ENCODE measurements at places on chromosomes 3 and 15.

DNA sequence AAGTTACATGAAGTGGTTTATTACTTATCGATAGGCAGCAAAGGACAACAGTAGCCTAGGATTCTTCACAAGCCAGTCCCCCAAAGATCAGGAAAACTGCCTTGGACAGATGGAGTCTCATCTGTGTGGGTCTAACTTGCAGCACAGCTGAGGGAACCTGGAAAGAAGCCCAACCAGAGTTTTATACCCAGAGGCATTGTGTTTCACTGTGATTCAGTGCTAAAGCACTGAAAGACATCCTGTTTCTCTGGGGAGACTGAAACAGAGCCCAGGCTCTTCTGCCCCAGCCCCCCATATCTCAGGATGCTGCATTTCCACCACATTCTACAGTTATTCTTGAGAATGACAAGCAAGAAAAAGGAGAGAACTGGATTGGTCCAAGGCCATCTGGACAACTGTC, 48.2 kb upstream of the PYDC2 start:
- DNase-seq = no peak

GRCh38 chr3:32217339-32217738, 21.1 kb upstream of the CMTM8 start:
- DNase-seq = no peak

DNA sequence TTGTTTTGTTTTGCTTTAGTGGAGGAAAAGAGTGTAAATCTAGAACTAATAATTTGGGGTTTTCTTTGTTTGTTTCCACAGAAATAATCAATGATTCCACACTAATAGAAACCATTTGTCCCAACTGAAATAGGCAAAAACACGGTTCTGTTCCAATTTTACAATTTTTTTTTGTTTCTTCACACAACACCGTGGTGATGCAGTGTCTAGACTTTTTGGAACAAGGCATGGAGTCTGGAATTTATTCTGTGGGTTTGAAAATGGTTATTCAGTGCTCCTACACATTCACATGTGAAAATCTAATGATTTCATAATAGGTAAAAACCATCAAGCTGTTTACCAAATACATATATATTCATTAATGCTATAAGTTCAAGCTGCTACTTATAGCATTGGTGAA, 629.0 kb upstream of the TGFBR2 start:
- DNase-seq = no peak

DNA sequence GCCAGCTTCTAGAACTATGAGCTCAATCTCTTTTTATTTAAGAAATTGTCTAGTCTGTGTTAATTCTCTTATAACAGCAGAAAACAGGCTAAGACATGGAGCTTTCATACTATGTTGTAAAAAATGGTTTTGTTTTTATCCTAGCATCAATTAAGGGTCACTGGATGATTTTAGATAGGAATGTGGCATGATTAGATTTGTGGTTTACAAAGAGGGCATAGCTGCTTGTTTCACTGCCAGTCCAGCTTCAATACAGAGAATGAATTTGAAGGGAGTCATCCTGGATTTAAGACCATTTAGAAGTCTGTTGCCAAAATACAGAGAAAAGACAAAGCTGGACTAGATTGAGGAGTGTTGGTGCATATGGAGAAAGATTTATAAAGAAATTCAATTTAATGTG, 532.6 kb upstream of the CCDC54 start:
- DNase-seq = no peak

DNA sequence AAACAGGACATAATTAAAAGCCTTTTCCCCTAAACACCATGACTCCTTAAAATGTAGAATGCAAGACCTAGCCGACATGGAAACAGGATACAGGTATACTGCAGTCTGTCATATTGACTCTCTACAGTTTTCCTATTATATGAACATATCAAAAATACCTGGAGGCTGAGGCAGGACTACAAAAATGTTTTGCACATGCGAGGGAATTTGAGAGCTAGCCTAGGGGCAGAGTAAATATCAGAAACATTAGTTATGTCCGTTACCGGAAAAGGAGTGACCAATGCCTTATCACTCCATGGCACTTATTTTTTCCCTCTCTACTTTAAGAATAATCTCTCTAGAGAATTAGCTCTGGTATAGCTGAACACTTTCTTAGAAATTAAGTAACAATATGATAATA, 732.3 kb downstream of the TUSC7 start:
- DNase-seq = no peak

GRCh38 chr3:179181993-179182551, 33.9 kb downstream of the PIK3CA start:
- no peak for DNase-seq

- DNase-seq = no peak
Observed at GRCh38 chr3:45302470-45302869, 76.4 kb upstream of the TMEM158 start.

DNA sequence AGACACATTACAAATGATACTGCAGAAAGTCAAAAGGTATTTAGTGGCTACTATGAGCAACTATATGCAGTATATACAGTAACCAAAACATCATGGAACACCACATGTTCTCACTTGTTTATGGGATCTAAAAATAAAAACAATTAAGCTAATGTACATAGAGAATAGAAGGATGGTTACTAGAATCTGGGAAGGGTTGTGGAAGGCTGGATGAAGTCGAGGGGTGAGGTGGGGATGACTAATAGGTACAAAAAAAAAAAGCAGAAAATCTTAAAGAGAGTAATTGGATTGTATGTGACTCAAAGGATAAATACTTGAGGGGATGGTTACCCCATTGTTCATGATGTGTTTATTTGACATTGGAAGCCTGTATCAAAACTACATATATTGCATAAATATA, 848.8 kb upstream of the GBE1 start:
- no peak for DNase-seq

- no peak for DNase-seq
Observed at GRCh38 chr15:79987969-79988368, 17.0 kb upstream of the BCL2A1 start.

DNA sequence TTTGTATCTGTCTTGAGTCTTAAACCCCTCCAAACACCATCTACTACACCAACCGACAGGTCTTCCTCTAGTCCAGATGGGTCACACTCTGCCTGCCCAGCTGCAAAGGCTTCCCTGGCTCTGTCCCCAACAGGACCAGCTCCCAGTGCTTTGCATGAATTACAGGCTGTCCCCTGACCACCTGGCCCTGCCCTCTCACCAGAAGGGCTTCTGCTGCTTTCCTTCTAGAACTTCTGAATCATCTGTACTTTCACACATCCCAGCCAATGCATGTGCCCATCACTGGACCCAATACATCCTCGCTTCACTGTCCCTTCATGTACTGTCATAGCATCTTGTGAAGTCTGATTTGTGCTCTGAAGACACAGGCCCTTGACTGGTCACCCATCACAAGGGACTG, 53.6 kb downstream of the HOMER2 start:
- DNase-seq = no peak

- DNase-seq = no peak
Observed at GRCh38 chr3:181292984-181293383, 303.4 kb upstream of the DNAJC19 start.

- no peak for DNase-seq
Observed at GRCh38 chr3:144270100-144270499, 298.5 kb downstream of the DIPK2A start.

DNA sequence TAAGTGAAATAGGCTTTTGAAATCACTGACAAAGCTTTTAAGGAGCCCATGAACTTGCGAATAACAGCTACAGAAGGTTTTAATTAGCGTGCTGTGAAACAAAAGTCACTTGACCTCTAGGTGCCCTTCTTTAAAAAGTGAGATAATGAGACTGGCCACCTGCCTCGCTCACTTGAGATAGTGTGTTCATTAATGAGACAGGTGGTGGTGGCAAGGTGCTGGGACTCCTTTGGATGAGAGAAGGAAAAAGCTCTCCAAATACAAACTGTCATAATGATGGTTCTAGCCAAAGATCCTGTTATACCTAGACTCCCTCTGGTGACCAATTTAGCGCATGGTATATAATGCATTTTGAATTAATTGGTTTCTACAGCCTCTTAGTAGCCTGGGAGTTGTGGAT, 22.7 kb upstream of the IREB2 start:
- DNase-seq = no peak

DNA sequence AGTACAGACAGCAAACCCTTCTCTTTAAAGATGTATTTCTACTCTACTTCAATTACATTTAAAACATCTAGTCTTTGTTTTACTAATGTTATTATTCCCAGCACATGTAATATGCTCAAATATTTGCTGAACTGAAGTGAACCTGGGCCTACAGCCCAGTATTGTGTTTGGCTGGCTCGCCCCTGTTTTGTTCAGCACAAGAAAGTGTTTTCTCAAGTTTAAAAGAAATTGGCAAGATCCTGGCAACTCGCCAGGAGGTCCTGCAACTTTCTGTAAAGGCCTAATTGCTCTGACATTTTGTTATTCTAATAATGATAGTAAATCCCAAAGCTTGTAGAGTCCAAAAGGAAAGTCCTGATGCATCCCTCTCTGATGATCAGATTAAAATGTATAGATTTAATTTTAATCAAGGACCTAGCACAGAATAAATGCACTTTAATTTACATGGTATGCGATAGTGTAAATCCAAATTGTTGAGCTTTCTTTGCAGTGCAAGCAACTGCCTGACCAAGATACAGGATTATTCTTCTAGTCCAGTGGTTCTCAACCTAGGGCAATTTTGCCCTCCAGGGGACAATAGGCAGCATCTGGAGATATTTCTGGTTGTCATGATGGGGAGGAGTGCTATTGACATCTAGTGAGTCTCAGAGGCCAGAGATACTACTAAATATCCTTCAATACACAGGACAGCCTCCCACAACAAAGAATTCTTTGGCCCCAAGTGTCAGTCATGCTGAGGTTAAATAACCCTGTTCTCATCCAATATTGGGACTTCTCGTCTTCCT, 35.7 kb upstream of the TMOD3 start:
- no peak for DNase-seq

GRCh38 chr15:55628369-55628730, 40.2 kb upstream of the PYGO1 start:
- no peak for DNase-seq

DNA sequence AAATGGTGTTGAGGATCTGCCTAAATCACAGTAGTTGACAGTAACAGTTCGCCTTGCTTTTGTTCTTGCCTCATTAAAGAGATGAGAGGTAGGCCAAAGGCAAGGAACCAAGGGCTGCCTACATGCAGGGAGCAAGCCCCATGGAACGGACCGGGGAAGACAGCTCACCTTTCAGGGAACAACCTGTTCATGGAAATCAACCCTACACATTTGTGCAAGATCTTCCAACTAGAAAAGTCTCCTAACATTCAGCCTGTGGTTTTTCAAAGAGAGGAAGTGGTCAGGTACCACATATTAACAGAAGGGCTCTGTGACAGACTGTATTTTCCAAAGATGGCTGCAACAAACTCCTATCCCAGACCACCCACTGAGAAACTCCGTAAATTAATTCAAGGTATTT, 1031.8 kb upstream of the NR2F2 start:
- no peak for DNase-seq

- no peak for DNase-seq
Observed at GRCh38 chr3:39446444-39446843, 21.0 kb upstream of the MOBP start.

DNA sequence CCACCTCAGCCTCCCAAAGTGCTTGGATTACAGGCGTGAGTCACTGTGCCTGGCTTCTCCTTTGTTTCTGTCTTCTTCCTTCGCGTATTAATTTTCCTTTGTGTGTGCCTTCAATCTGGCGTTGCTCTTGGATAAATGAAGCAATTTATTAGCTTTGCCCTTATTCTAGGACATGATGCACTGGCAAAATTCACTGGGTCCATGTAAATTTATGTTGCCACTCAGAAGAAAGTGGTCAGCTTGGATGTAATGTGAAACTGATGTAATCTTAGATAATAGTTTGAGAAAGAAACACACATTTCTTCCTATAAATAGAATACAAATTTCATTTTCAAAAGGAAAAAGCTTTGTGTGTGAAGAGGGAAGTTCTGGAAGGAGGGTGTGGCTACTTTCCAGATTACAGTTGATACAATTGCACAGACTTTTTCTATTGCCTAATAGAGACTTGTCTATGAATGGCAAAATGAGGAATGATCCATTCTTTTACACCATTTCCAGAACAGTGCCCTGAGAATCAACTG, 23.3 kb upstream of the ATP1B3 start:
- no peak for DNase-seq

DNA sequence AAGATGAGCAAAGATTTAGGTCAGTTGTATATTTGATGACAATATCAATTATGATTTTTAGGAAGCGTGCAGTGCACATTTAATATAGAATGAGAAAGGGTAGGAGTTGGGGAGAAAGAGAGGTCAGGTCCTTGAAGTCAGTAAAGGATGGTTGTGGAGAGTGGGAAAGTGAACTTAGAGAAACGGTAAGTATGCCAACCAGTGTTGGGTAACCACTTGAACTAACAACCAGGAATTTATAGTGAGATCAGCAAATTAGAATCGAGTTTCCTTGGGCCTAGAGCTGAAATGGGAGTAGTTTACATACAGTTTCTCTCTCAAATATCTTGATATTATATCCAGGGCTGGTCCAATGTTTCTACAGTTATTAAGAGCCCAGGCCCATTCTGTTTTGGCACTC, 188.5 kb upstream of the RBMS3 start:
- no peak for DNase-seq

- no peak for DNase-seq
Observed at GRCh38 chr15:86849136-86849535, 769.5 kb downstream of the AGBL1 start.

DNA sequence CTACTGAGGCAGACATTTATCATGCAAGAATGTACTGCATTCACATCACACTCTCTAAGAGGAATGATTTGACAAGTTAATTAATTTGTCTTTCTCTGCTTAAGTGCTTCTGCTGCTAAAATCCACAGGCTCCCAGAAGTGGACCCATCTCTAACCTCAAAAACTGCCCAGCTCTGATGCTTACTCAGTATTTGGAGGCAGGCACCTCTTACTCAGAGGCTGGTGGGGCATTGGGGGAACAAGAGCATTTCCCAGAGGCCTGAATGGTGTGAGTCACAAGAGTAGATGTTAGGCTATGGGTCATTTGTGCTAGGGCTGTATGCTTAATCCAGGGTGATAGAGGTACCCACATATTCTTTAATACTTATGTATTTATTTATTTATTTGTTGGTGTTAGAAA, 34.4 kb upstream of the HCN4 start:
- no peak for DNase-seq

DNA sequence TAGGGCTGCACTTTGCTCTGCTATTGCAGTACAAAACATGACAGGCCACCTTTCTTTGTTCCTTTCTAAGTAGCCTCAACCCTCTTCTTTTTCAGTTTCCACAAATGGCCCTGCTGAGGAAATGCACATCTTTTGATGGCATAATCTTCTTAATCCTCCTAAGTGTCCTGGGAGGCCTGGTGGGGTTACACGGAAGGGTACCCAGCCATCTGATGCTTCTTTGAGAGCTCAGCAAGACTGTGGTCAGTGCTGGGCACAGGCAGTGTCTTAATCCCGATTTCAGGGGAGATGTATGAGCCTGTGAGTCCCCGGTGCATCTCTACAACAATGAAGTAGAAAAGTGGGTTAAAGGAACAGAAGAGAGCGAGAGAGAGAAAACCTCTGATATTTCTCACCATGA, 404.8 kb downstream of the GRM7 start:
- DNase-seq = no peak

- no peak for DNase-seq
Observed at GRCh38 chr3:108071368-108071767, 19.5 kb downstream of the CD47 start.

GRCh38 chr3:38579551-38580449, 69.7 kb downstream of the SCN5A start:
- DNase-seq = no peak

All from stimulated activated CD4-positive, alpha-beta T cell treated with anti-CD3 and anti-CD28 coated beads, Interleukin-2, amount 100 ng/mL, for 48 hours (primary cell).